ENCODE measurements at places on chromosomes 5 and 9.

DNA sequence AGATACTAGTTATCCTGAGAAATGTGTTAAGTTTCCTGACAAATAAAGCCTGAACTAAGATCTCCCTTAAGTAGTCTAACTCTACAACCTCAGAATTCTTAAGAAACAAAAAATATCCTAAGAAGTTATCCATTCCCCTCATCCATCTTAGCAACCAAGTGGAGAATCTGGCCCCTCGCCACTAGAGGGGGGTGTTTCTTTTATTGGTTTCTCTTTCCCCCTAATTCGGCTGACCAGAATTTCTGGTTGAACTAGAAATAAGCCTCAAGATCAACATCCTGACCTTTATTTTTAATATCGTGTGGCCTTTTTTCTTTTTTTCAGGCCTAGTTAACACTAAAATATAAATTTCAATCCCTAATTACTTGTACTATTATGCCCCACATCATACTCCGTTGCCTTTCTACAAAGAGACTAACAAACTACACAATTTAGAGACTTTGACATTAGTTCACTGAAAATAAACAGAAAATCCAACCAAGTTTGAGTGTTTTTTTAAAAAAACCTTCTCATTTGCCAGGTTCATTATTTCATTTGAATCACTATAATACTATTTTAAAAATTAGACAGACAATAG is 14.3 kb upstream of the NR4A3 start:
- no peak for DNase-seq

- DNase-seq = no peak
Measured at GRCh38 chr9:104869811-104870210, 58.1 kb downstream of the ABCA1 start.

DNA sequence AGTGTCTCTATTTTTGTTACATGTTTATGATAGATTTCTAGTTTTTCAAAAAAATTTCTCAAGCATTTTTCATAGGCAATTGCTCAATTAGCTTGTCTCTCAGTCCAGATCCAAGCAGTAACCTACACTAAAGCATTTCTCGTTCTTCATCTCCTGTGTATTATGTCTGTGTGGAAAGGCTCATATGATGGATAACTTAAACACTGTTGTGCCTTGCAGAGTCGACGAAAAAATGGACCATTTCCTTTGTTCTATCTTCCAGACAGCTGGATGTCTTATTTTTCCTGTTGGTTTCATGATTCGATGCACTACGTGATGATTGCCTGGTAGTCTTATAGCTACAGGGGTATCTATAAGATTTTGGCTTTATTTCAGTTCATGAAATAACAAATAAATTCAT is 347.8 kb downstream of the TRPM3 start:
- DNase-seq = no peak

- DNase-seq = no peak
Measured at GRCh38 chr9:92299116-92299515, 5.6 kb upstream of the IARS1 start.

GRCh38 chr9:4793459-4794395 is 983 bp downstream of the RCL1 start:
- no peak for DNase-seq

GRCh38 chr5:127997201-127997704 is 86.3 kb upstream of the SLC12A2 start:
- no peak for DNase-seq

GRCh38 chr9:136645903-136646754 is 16.6 kb upstream of the EGFL7 start:
- DNase-seq = no peak

- no peak for DNase-seq
Measured at GRCh38 chr9:24333629-24334028, 212.1 kb downstream of the IZUMO3 start.

DNA sequence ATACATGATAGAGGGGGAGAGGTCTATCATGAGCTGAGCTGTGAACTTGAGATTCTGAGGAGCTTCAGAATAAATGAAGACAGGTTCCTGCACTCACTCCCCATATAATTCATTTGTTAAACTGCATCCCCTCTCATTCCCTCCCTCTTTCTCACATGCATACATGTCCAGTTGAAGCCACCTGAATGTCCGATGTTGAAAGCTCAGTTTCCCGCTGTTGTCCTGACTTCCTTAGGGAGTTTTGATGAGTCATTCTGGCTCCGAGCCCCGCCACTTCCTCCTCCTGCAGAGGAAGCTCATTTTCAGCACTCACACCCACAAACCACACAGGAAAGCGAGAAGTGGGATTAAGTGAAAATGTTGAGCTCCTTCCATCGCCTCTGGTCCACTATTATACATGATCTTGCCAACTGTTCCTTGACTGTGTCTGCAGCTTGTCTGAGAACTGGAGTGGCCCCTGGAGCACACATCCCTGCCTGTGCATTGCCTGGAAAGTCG is 121.2 kb downstream of the CEMIP2 start:
- DNase-seq = no peak

- DNase-seq = no peak
Measured at GRCh38 chr5:106940986-106941385, 729.8 kb downstream of the EFNA5 start.

DNA sequence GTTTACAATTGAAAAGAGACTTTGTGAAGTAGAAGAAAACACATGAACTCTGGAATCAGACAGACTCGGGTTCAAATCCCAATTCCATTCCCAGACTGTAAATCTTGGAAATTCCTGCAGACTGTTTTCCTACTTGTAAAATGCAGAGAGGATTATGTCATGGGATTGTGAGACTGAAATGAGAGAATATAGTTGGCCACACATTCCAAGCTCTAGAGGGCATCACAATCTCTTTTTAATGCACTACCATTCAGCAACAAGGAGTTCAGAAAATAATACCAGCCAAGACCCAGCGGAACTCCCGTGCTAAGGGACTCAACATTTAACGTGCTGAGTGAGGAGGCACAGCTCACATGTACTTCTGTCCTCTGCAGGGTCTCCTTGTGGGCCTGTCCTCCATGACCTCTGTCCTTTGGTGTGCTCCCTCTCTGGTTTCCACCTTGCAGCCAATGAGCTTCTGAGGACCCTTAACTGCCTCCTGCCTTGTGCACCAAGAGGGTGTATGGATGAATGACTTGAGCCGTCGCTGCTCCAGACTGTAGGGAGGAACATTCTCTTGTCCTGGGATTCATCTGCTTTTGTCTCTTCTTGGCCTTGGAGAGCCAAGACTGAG is 263.5 kb downstream of the NTRK2 start:
- no peak for DNase-seq

DNA sequence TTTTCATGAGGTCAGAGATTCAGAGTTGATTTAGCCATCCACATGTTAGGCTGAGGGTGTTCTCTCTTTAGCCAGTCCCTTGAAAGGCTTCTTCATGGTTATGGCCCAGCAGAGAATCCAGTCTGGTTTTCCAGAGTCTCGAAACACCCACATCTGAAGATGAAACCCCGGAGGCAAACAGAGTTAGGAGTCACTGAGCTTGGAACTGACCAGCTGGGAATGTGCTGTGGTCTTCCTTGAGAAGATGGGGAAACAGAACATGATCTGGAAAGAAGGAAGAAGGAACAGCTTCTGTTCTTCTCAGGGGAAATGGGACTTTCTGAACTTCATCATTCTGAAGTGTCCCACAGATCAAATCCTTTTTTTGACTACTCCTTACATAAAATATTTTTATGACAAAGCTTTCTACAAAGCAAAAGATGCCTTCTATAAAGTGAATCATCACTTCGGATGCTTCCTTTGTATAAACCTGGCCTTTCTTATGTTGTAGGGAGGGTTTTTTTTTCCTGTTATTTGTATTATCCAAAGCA is 45.4 kb downstream of the ZNF618 start:
- no peak for DNase-seq

- no peak for DNase-seq
Measured at GRCh38 chr9:111712369-111712768, 51.0 kb downstream of the GNG10 start.

DNA sequence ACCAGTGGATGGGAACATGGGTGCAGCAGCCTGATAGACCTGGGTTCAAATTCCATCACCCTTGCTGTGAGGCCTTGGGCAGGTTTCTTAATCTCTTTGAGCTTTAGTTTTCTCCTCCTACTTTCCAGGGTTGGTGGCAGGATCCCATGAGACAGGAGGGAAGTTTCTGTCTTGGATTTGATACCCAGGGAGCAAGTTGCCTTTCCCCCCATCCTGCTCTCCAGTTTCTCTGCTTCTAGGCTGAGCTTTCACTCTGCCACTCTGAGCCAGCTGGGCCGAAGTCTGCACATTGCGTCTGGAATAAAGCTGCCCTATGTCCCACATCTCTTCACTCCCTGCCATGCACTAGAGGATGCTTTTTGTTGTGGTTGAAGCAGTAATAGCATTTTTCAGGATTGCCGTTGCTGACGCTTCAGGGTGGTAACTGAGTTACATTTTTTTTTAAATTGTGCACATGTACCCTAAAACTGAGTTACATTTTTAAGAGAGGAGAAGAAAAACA is 40.5 kb upstream of the ANGPTL2 start:
- DNase-seq = no peak

- DNase-seq = no peak
Measured at GRCh38 chr5:132233081-132233480, 5.4 kb upstream of the P4HA2 start.

DNA sequence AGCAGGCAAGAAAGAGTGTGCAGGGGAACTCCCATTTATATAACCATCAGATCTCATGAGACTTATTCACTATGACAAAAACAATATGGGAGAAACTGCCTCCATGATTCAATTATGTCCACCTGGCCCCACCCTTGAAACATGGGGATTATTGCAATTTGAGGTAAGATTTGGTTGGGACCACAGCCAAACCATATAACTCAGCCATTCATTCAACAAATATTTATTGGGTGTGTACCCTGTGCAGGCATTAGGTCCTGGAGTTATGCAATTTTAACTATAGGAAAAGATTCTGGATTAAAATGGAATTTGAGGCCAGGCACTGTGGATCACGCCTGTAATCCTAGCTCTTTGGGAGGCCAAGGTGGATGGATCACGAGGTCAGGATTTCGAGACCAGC is 124.2 kb upstream of the GAS1 start:
- DNase-seq = no peak

DNA sequence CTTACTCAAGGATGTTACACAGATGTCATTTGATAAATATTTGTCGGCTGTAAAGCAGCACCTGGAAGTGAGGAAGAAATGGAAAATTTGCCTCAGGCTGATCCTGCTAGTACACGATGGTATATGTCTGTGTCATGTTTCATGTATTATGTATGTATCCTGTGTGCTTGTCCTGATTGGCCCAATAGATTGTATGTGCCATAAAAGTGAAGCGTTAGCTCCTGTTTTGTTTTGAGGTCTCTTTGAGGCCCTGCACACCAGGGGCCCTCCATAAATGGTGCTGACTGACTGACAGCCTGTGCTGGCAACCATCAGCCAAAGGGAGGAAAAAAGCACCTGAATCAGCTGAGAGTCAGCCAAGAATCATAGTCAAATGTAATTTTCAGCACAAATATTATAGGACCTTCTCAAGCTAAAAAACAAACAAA is 11.8 kb upstream of the LNPEP start:
- DNase-seq = no peak

- DNase-seq = no peak
Measured at GRCh38 chr5:147346006-147346561, 111.3 kb downstream of the STK32A start.

GRCh38 chr9:29800821-29801220 is 2227.5 kb upstream of the C9orf72 start:
- no peak for DNase-seq

DNA sequence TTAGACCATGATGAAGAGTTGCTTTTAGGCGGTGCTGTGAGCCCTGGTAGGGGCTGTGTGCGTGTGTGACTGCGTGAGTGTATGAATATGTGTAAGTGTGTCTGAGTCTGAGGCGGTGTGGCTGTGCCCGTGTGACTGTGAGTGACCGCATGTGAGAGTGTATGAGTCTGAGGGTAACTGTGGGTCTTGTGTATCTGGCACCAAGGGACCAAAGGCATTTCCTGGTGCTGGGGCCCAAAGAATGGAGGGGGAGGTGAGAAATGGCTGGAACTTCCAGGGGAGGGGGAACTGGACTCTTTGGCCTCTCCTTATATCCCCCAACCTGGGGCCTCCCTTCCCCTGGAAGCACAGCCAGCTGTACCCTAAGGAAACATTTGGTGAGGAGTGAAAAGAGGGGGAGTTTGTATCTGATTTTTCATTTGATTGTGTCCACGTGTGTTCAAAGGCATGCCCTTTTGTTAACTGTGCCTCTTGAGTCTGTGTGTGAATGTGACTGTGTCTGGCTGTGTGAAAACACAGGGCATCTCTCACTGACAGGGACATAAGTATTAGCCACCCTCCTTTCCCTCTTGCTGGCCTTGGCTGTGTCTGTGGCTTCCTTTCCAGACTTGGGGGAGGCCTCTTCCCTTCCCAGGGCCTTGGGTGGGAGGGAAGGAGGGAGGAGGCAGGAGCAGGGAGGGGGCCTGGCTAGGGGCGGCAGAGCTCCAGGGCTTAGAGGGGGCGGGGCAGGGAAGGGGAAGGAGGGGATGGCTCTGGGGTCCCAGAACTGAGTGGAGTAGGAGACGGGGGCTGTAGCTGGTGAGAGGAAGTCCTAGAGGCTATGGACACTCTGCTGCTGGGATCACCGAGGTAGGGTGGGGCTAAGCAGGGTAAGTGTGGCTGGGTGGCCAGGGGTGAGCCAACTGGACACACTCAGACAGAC is 1.4 kb downstream of the IL11RA start:
- no peak for DNase-seq

- DNase-seq = no peak
Measured at GRCh38 chr9:111436571-111436970, 47.6 kb downstream of the ECPAS start.

DNA sequence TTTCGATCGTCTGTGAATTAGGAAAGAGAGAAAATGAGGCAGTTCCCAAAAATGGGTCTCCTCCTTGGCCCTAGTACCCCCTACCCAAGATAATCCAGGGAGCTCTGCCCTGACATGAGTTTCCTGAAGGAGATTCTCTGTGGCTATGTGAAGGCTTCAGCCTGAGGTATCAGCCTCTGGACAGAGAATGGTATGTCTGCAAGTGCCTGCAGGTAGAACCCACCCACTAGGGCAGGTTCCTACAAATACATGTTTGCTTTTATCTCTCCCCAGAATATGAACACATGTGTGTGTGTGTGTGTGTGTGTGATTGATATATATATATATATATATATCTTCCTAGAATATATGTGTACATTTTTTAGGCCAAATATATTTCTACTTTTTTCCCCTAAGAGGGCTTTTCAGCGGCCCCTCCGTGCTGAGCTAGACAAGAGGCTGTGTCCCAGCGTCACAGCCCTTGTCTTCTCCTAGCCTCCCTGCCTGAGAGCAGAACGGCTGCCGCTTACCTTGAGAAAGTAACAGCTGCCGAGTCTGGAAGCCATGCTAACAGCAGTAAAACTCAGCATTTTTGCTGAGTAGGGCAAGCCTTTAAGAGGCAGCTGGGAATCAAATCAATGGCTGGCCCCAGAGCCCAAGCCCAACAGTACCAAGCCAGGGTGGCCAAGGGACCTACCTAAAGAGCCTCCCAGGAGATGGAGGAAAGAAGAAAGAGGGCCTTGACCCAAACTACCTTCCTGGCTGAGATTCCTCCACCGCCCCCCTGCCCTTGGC is 2.1 kb downstream of the BRINP1 start:
- no peak for DNase-seq

- DNase-seq = no peak
Measured at GRCh38 chr5:173327948-173328843, at the start of gene STC2. TSS of gene STC2 (minus strand) at chr5:173328414. CDS start at chr5:173328193, 221 bp downstream.

- no peak for DNase-seq
Measured at GRCh38 chr9:124810663-124811355, 33.9 kb downstream of the OLFML2A start.
